Subcutaneous adipose tissue (tissue), 4 donors: ENCODE measurements at places on chromosomes 2 and 18. TPM values are rescaled to one million over a fixed set of nuclear protein-coding genes. Genes with fewer than 3 reads are reported as not detected.

SCN3A gene
- total RNA-seq = 0.82 TPM

AMER3 gene
- not detected for total RNA-seq

ACKR3 gene
- 38.3 TPM for total RNA-seq

CCDC148 gene
- 0.82 TPM for total RNA-seq

CRYBA2 gene
- total RNA-seq = not detected

CSRNP3 gene
- 1.1 TPM for total RNA-seq

FBLN7 gene
- total RNA-seq = 13.0 TPM
